ENCODE measurements at places on chromosomes 12 and 14.

DNA sequence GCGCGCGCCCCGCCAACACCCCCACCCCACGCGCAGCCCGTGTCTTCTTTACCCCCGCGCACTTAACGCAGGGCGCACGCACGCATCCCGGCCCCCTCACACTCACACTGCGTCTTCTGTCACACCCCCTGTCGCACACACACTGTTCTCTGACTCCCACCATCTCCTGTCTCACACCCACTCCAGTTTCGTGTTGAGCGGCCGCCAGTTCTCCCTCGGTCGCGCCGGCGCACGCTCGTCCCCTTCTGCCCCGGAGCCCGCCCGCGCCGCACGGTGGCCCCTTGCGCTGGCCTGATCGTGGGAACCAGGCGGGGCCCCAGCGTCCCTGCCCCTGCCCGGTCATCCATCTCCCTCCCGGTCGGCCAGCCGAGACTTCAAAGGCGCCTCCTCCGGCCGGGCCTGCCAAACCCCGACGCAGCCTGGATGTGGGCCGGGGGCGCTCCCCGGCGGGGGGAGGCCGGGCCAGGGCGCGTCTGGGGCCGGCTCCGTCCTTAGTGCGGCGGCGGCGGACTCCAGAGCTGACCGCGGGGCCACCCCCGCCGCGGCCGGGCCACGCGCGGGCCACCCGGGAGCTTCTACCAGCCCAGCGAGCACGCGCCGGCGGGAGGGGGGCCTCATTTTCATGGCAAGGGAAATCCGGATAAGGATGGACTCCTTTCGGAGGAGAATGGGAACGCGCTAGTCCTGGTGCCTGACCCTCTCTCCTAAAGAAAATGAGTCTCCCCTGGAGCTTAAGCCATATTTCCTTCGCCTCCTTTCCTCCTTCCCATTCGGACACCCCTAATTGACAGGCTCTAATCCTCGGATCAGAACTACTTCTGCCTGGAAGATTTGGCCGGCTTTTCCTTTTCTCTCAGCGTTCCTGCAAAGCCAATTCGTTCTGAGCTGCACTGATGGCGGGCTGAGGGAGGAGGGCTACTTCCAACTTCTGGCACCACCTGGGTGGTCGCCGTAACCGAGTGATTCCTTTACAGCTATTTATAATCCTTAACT lies 82.0 kb upstream of the HMGA2 start:
- DNase-seq = peak; percentile 78

DNA sequence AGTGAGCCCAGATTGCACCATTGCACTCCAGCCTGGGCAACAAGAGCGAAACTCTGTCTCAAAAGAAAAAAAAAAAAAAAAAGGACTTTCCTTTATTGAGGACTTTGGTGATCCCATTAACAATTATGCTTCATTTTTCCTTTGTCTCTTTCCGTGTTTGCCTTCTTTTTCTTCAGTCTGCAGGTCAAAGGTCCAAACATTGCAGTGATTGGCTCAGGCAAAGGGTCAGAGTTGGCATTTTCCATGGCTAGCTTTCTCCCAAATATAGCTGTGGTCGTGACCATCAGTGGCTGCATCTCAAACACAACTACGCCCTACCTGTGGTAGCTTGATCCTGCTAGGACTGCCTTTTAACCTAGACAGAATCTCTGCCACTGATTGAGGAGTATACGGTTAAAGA lies 7.0 kb upstream of the DNAL1 start:
- DNase-seq = no peak

GRCh38 chr12:82524641-82525040 lies 162.1 kb upstream of the TMTC2 start:
- DNase-seq = no peak

DNA sequence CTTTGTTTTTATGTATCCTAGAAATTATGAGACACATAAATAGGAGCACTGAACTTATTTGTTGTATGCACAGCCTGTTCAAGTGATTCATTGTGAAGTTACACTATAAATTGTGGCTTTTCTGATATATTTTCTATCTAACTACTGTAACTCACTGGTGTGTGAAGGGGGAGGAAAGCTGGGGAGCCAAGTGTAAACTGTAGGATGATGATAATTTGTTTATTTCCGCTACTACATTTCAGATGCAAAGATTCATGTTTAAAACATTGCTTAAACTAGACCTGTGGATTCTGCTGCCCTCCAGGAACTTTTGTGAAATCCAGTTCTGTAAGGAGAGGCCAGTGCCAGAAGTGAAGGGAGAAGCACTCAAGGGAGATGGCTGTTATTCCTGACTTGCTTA lies 3.3 kb downstream of the TMTC2 start:
- no peak for DNase-seq

GRCh38 chr14:95286645-95287044 lies 33.1 kb downstream of the CLMN start:
- DNase-seq = no peak

GRCh38 chr12:53518381-53518780 lies 11.1 kb upstream of the NPFF start:
- no peak for DNase-seq

DNA sequence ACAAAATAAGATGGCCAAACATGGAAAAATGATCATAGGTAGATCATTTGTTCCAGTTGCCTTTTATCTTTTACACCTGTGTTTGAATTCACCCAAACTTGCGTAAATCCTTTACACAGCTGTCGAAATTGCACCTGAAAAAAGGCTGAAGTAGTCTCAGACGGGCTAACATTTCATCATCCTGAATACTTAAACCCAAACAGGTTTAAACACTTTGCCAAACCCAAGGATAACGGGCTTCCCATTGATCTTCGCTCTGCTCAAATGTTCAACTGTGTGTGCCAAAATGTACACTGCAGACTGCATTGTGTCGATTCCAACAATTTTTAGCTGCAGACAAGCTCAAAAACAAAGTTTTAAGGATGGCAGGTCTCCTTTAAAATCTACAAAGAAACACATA lies 288.7 kb upstream of the DDHD1 start:
- DNase-seq = no peak

DNA sequence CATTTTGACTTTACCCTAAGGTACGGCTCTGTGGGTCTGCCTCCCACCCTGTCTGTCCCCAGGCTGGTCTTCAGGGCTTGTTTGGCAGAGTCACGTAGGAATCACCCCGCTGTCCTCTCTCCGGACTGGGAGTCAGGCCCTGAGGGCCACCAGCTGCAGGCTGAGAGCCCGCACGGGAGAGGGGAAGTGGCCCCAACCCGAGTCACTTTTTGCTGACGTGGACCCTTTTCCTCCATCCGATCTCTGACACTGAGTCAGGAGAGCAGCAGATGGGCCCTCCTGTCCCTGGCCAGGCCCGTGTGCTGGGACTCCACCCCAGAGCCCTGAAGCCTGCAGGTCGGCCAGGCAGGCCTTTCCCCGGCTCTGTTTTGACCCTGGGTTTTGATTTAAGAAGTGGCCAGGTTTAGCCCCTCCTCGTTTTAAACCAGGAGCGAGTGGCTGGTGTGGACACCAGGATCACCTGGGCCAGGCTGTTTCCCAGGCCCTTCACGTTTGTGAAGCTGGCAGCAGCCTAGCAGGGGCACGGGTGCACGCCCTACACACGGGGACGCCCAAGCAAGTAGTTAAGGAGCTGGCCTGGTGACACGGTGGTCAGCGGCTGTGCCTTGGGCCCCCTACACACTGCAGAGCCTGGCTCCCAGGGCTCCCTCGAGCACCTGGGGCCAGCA lies 12.5 kb upstream of the TEX22 start:
- DNase-seq = no peak

DNA sequence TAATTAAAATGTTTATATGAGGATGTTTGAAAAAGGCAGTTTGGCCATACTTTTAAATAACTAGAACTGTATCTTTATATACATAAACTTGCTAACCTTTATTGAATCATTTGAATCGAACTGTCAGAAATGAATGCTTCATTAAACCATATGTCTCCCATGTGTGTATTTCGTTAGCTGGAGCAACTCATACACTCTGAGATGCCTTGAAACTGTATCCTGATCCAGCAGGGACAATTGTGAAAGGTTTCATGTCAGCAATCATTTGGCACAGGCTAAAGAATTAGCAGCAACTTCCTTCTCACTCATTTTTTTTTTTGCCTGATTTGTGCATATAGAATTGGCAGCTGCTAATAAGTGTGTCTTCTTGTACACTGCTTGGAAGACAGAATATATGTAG lies 109.9 kb downstream of the NAV3 start:
- DNase-seq = no peak

DNA sequence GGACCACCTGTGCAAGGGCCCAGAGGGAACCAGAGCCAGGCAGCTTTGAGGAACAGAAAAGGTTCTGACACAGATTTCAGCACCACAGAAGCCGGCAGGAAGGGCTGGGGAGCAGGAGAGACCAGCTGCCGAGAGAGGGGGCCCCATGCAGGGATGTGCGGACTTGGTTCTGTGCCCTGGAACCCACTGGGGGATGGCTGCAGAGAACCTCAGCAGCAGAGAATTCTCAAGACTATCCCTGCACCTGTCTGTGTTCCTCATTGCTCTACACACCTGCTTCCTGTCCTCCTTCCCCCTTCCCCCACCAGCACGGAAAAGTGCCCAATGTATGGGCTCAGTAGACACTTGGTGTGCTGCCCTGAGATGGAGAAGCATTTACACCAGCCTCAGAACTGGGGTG lies 3.2 kb downstream of the SERPINA9 start:
- DNase-seq = no peak

GRCh38 chr12:12425001-12425400 lies 68.1 kb downstream of the BORCS5 start:
- no peak for DNase-seq

DNA sequence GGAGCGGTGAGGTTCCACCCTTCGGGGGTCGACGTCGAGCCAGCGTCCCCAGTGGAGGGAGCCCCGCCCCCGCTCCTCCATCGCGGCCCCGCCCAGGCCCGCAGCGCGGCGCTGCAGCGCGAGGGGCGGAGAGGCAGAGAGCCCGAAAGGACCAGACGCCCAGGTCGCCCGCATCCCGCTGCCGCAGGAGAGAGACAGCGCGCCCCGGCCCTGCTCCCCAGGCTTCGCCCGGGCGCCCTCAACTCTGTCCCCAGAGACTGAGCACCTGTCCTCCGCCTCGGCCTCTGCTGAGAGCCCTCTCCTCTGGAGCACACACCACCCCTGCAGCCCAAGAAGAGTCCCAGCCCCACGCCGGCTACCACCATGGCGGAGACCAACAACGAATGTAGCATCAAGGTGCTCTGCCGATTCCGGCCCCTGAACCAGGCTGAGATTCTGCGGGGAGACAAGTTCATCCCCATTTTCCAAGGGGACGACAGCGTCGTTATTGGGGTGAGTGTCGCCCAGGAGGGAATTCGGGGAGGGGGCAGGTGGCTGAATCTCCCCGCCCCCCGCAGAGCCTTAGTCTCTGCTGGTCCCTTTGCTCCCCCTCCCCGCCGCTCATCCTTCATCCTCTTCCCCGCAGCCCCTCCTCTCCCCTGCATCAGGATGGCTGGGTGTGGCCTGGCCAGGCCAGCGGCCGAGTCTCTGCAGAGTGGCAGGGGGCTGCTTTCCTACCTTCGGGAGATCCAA lies at the start of gene KIF5A:
Gene KIF5A, plus strand, starts transcription at position 136 of the 732 bp plus-strand sequence. Its CDS starts 228 bp downstream, at position 364.
- no peak for DNase-seq

- DNase-seq = no peak
Measured at GRCh38 chr14:75381642-75382041, 46.2 kb upstream of the JDP2 start.

DNA sequence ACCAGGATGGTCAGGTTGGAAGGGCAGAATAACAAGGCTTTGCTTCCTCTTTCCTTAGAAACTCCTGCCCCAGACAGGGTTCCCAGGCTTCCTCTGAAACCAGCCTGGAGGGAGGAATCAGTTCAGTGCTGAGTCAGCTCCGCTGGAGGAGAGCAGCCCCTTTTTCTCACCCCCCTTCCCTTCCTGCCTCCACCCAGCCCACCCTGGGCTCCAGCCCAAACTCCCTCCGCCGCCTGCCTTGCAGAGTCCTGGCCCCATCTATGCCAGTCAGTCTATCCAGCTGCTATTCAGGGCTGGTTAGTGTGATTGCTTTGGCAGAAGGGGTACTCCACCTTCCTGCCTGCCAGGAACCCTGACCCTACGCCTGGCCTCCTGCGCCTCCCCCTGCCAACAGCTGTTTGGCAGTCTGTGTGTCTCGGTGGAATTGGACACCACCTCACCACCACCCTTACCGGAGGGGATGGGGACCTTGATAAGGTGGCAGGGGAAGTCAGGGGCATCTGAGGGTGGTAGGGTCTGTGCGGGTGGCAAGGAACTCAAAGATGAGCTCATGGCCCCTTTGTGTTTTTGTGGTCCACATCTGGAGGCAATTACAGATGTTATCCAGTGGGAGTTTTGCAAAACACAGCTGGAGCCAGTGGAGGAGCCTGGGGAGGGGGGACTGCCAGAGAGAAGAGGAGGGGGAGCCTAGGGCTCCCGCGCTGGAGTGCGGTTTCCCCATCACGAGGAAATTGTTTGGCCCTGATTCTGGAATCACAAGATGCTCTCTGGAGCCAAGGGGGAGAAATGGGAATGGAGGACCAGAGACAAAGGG lies 12.2 kb downstream of the MMP14 start:
- no peak for DNase-seq

All from renal cortex interstitium (tissue), 15 donors.